ENCODE measurements at places on chromosomes 7 and 10. TPM values are rescaled to one million over a fixed set of nuclear protein-coding genes. Genes with fewer than 3 reads are reported as not detected.
A peak's percentile ranks its signal among the peaks of the same experiment; 100 is the strongest.

- peak; percentile 23 for DNase-seq
Measured at GRCh38 chr10:14838582-14839304, 637 bp downstream of the HSPA14 start.

GRCh38 chr10:129915526-129916378 is 48.3 kb downstream of the EBF3 start:
- DNase-seq: no peak

DNA sequence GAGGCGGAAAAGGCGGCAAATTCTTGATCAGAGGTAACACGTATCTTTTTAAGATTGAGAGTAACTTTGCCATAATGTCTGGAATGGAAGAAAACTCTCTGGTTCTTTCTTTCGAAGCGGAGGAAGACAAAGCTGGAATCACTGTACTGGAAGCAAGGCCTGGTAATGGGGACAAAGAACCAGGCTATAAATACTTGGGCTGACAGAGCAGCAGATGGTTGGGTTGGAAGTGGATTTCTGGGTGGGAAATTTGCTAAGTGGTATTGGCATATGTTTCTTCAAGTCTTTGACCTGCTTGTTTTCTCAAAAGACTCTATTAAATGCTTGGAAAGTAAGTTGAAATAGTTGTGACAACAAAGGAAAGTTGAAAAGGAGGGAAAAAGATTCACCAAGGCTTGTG is 87.3 kb upstream of the SFMBT2 start:
- DNase-seq: no peak

FZD8 gene
- 1.7 TPM for total RNA-seq

DNA sequence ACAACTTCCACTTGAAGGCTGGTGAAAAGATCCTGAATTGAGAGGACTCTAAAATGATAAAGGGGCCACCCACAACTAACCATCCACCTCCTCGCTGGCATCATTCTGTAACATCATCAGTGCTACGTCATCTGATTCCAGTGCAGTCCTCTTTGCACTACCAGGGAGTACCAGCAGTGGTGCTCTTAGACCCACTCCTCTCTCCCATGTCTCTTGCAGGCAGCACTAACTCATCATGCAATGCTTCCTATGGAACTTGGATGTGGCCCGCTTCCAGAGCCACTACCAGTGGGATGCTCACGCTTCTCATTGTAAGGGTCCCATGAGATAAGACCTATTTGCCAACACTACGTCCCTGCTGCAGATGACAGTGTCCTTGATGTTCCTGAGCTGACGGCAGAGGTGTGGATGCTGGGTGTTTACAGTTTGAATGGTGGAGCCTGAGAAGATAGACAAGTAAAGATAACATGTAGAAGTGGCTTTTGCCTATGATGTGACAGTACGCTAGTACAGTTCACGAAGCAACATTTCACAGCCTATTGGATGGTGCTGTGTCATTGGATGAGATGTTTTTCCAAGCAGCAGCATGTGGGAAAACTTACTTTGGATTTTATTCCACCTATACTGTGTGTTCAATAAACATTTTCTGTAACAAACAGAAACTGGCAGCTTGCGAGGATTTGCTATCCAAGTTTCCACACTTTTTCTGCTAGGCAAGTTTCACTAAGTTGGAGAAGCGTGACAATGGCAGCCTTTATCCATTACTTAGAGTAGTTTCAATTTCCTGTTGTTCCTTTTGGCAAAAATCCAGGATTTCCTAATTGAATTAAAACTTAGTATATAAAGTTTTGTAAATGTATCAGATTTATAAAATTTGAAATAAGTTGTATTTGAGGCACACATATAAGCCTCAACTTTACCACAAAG is 35.8 kb upstream of the COBL start:
- DNase-seq: no peak

Measured in CD8-positive, alpha-beta T cell (primary cell).